ENCODE measurements at places on chromosomes 2 and 18. TPM values are rescaled to one million over a fixed set of nuclear protein-coding genes. Genes with fewer than 3 reads are reported as not detected.

GRCh38 chr2:107932488-107932887 lies 53.8 kb upstream of the SLC5A7 start:
- H3K27me3 ChIP-seq, result no peaks in the 10 kb centered on the region
- no peaks in the 10 kb centered on the region for H3K36me3 ChIP-seq
- H3K27ac ChIP-seq, result no peak overlapping the region
- H3K4me1 ChIP-seq, result no peaks in the 10 kb centered on the region

MALL gene
- 2.5 TPM for total RNA-seq

- no peak overlapping the region for H3K27ac ChIP-seq
- no peaks in the 10 kb centered on the region for H3K4me1 ChIP-seq
- no peaks in the 10 kb centered on the region for H3K27me3 ChIP-seq
Measured at GRCh38 chr2:20391951-20392699, 41.5 kb upstream of the PUM2 start.

NCL gene
- total RNA-seq, result 116 TPM
